ENCODE measurements at places on chromosomes 13 and 19.

DNA sequence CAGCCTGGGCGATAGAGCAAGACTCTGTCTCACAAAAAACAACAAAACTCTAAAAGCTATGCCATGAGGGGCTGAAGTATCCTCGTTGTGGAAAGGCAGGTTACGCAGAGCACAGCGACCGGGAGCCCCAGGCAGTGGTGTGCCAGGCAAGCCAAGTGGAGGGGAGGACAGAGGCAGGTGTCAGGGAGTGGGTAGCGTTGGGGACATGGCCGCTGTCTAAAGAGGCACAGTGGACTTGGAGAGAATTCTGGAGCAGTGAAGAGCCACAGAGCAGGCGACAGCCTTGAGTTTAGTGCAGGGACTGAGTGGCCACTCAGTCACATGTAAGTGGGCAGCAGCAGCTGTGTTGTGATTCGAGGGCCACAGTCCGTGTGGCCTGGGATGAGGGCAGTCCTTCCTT lies 541.7 kb downstream of the FGF9 start:
- DNase-seq: no peak

DNA sequence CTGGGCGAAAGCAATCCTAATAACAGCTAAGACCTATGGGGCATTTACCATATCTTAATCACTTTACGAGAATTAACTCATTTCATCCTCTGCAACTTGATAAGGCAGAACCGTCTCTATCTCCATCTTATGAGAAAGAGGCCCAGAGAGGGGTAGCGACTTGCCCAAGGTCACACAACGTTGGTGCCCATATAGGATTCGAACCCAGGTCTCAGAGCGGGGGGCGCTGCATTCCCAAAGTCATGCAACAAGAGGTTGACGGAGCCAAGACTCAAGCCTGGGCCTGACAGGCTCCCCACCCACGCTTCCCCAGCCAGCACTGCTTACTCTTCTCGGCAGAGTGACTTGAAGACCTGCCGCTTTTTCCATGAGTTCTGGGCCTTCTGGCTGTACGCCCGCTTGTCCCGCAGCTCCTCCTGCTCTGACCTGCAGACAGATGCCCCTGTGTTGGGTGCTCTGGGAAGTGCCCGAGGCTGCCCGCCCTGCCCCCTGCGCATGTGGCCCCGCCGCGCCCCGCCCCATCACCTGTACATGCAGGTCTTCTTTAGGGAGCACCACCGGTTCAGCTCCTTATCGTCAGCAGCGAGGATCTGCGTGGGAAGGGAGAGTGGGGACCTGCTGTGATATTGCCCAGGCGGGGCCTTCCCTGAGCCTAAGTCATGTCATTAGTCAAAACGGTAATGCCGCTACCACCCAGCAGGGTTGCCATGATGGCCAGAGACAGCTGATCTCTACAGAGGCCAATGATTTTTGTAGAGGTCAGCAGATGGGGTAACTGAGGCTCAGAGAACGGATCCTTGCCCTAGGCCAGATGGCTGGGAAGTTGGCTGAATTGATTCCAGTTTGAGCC lies 10.8 kb downstream of the KRI1 start:
- no peak for DNase-seq

- no peak for DNase-seq
These were observed 7.1 kb upstream of the WTIP start for GRCh38 chr19:34474233-34474989.

DNA sequence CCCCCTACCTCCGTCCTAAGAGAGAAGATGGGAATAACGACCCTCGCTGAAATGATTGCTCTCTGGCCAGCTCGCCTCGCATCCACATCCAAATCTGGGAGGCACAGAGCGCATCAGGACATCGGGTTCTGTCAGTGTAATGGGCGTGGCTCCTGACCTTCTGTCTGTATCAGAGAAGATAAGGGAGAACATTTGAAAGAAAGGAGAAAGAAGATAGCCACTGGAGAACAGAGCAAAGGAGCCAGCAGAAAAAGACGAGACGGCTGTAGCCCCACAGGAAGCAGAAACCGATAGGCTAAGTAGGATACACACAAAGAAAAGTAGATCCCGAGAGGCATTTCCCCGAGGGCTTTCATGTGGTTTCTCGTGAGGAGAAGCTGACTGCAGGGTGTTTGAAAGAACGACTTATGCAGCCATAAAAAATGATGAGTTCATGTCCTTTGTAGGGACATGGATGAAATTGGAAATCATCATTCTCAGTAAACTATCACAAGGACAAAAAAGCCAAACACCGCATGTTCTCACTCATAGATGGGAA lies 14.0 kb upstream of the GJB2 start:
- DNase-seq: no peak

GRCh38 chr13:45596800-45597475 lies 18.6 kb downstream of the ERICH6B start:
- DNase-seq: no peak

DNA sequence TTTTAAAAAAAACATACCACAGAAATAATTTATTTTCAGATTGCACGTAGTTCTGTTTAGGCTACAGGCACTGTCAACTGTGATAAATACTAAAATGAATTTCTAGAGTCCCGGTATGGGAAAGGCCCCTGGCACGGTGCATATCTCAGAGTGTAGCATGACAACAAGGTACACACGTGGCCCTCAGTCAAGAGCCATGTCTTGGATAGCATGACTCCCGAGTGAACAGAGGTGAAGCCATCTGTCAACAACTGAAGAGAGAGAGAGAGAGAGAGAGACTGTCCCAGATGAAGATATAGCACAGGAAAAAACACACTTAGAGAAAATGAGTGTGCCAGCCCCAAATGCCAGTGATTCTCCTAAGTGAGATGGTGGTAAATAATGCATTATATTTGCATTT lies 297.5 kb downstream of the MYO16 start:
- no peak for DNase-seq

DNA sequence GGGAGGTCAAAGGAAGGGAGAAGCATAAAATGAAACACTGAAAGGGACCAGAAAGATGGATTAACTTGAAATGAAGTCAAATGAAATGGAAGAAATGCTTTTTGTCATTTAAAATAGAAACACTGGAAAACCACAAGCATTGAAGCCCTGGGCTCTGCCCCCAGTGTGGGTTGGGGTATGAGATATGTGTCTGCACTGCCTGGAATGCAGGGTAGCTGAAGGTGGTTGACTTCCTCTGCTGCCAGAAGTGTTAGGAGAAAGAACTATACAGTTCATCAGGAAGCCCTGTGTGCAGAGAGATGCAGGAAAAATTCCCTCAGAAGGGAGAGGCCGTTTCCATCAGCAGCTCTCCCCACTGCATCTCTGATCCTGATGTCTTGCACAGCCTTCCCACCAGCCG lies 69.2 kb downstream of the DHRS12 start:
- no peak for DNase-seq

- DNase-seq: no peak
These were observed 384.3 kb downstream of the HS6ST3 start for GRCh38 chr13:96474181-96474557.

GRCh38 chr13:73073050-73073449 lies 14.2 kb downstream of the KLF5 start:
- DNase-seq: no peak

GRCh38 chr13:41054919-41055619 lies 6.2 kb upstream of the WBP4 start:
- no peak for DNase-seq

GRCh38 chr19:56319991-56320390 lies 5.4 kb upstream of the ZSCAN5A start:
- DNase-seq: no peak

DNA sequence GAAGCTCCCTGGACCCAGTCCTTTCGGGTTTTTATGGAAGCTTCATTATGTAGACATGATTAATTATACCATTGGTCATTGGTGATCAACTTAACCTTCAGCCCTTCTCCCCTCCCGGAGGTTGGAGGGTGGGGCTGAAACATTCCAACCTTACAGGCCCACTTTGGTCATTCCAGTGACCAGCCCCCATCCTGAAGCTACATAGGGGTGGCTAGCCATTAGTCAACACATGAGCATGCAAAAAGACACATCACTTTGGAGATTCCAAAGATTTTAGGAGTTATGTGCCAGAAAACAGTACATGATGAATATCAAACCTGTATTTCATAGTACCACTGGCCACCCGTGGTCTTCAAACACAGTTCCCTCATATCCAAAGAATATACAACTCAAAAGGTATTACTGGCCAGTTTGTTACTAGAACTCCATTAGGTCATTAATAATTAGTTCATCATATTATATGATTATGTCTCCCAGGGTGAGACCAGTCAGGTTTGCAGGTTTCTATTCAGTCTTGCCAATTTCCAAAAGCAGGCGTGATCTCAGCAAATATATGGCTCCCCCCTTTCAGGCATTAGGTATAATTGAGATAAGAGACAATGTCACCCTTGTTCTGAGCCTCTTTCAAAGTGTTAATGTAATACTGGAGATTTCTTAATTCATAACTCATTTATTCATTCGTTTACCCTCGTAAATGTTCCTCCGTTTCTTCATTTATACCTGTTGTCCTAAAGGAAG lies 11.1 kb downstream of the PPP5C start:
- DNase-seq: no peak

GRCh38 chr19:58555920-58556621 lies 1.2 kb upstream of the CHMP2A start:
- DNase-seq: no peak

- DNase-seq: no peak
These were observed 120.2 kb downstream of the DNAJC15 start for GRCh38 chr13:43143591-43143990.

DNA sequence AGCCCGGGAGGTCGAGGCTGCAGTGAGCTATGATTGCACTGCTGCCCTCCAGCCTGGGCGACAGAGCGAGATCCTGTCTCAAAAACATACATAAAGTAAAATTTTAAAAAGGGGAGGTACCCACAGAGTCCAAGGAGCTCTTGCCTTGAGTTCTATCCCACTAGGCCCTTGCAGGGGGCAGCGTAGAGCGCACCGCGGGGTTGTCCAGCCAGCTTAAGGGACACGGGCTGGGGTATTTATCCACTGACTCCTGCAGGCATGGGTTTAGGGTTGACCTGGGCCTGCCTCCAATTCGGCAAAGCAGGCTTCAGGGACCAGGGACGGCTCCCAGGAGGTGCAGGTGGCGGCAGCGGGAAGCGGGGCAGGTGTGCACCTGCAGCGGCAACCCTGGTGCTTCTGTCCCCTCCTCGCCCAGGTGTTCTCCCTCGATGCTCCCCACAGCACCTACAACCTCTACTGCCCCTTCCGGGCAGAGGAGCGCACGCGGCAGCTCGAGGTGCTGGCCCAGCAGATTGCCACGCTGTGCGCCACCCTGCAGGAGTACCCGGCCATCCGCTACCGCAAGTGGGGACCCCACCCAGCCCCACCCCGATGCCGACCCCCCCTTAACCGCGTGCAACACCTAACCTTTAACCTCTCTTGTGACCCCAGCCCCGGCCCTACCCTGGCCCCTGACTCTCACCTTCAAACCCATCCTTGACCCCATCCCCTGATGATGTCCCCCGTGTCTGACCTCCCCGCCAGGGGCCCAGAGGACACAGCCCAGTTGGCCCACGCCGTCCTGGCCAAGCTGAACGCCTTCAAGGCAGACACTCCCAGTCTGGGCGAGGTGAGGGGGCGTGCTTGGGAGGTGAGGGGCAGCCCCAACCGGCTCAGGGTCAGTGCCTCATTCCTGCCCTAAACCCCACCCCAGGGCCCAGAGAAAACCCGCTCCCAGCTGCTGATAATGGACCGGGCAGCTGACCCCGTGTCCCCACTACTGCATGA lies 4.7 kb downstream of the STXBP2 start:
- DNase-seq: no peak

DNA sequence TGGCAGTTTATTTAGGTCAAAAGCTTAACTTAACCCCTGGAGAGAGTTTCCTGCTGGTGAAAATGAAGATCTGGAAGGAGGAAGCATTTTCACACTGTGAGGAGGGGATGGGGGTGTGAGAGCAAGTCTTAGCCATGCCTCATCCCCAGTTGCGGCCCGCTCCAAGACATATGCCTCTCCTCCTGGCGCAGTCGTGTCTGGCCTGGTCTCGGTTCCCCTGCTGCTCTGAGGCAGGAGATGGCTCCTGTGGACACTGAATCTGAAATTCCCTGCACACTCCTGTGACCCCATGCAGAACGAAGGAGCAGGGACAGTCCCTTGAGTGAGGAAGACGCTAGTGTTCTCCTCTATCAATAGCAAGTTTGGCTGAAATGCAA lies 360 bp upstream of the ZNF69 start:
- DNase-seq: no peak

Measured in NCI-H1436 treated with DMSO at 0.1 percent for 48 hours (cell line).